ENCODE measurements at places on chromosomes 3 and 15. TPM values are rescaled to one million over a fixed set of nuclear protein-coding genes. Genes with fewer than 3 reads are reported as not detected.

DNA sequence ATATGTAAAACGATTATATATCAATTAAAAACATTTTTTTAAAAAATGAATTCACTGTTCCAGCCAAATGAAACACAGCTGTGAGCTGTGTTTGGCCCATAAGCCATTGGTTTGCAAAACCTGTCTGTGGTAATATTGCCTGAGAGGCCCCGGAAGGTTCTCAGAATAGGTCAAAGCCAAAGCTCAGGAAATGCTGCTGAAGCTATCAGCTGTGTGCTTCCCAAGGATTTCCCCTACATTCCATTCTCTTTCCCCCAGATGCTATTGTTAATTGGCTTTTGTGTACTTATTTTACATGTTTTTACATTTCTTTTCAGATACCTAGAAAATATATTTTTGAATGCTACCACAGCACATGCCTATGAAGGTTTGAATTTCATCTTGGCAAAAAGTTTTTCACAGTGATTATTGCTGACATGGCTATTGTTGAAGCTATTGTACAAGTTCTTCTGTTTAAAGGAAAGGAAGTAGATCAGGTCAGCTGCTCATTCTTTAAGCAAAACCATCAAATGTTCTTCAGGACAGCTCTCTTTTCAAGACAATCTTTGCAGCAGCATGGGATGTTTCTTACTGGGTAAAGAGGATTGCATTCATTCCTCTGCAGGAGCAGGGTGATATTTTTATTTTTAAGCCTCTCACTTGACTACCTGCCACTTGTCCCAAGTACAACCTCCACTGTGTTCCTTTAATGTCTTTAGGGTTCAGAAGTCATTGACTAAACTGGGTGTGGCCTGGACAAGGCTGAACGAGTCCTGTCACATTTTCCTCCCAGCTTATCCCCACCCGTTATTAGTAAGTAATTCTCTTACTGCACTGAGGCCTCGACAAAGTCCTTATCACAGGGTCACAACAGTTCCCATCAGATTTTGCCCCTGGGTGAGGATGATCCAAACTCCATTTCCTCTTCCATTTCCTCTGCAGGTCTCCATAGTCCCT lies 26.3 kb upstream of the BNC1 start:
- DNase-seq, result no peak

DNA sequence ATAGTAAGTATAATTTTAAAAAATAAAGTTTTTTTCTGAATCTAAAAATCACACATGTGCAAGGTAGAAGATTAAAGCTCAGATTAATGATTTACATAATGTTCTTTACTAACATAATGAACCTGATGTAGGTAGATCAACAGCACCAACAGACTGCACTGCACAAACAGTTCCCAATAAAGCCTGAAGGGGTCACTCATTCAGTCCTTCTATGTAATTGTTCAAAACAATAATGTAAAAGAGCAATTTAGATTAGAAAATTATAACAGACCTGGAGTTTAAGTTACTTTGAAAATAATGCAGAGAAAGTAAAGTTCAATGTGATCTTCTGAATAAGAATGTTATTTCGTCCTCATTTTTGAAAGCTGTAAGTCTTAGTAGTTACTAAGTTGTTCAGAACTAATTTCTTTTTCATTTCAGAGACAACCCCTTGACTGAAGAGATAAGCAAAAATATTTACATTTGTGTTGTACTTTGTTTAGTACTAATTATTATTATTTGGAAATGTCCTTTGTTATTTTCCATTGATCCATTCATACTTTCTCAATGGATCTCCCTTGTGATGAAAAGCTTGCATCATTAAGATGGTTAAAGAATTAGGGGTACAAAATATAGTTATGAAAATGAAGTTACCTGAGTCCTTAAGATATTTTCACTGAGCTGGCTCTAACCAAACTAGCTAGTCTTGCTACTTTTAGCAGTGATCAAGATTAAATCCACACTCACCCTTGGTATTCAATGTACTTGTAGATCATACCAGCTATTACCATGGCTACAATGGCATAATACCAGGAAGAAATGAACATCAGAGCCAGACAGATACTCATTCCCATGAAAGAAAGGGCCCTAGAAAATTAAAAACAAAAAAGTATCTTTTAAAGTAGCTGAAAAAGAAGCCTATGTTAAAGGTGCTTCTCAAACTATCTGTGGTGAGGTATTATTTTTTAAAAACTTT lies 16.8 kb downstream of the EMC4 start:
- no peak for DNase-seq

DNA sequence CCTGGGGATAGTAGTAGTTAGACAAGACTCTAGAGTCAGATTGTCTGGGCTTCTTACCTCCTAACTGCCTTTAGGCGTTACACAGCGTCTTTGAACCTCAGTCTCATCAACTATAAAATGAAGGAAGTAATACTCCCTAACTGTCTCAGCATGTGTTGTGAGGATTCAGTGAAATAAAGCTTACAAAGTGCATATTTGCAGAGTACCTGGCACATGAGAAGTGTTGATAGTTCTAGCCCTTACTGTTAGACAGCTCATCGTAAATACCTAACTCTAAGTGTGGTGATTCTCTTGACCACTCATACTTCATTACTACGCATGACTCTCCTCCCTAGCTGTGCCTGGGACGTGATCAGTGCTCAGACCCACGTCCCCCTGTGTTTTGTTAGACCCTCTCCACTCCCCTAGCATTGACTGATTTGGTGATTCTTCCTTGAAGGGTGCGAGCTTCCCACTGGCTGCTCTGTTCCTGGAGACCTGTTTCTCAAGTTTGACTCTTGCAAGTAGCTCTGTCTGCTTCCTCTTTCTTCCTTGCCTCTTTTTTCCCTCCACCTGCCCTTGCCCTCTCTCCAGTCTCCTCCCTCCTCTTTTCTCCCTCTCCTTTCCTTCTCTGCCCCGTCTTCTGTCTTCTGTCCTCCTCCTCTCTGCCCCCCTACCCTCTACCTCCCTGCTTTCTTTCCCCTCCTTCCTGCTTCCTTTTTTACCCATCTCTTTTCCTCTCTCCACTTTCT lies 124.2 kb downstream of the SLC25A26 start:
- DNase-seq, result no peak

- DNase-seq, result no peak
Measured at GRCh38 chr15:58369261-58369701, 62.5 kb upstream of the LIPC start.

- no peak for DNase-seq
Measured at GRCh38 chr3:38018296-38019266, 10.9 kb downstream of the PLCD1 start.

GRCh38 chr15:54506977-54507524 lies 528.8 kb downstream of the UNC13C start:
- DNase-seq, result no peak

GRCh38 chr3:145032791-145033190 lies 1061.2 kb downstream of the DIPK2A start:
- DNase-seq, result no peak

- no peak for DNase-seq
Measured at GRCh38 chr3:43537225-43537624, 84.6 kb downstream of the ANO10 start.

DNA sequence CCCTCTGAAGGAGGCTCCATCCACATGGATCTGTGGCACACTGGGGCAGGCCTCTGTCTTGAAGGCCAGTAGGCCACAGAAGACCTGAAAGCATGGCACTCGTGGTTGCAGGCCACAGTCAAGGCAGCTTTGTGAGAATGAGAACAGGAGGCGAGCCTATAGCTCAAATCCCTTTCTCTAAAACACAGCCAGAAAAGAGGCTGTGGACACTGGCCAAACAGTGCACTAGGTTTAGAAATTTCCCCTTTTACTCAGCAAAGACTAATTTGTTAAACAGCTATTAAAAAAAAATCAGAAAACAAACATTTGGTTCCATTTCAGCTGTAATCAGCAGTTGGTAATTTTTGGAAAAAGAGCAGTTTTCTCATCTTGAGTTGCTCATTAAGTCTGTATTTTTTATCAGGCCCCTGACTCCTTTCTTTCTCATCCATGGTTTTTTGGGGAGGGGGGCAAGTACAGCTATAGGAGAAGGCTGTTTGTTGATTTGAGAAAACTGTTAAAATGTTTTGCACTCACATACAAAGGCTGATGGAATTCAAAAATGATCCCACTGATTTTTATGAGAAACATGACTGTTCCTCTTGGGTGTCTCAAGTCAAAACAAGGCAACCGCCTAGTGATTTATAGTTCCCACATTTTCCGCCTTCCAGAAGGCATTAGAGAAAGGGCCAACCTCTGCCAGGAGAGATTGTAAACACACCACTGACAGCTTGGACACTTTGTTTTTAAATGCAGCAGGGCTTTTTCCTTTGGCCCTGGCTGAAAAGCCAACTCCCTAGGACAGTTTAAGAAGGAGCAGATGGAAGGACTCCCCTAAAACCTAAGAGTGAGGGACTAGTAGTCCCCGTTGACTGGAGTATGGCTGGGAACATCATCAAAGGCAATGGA lies 28.1 kb downstream of the PARP16 start:
- no peak for DNase-seq

DNA sequence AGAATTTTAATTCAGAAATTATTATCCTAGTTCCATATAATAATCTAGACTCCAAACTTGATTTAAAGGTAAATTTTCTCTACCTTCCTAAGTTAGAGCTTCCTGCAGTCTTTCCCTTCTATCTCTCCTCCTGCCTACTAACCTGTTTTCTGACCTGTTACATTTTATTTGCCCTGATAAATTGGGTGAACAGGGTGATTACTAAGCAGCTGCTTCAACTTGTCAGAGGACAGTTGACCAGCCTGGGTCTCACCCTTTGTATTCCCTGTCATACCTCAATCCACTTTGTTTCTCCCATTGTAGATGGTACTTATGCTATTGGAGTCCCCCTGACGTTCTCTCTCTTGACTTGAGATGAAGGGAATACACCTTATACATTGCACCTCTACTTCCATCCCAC lies 28.4 kb upstream of the MYRIP start:
- no peak for DNase-seq

DNA sequence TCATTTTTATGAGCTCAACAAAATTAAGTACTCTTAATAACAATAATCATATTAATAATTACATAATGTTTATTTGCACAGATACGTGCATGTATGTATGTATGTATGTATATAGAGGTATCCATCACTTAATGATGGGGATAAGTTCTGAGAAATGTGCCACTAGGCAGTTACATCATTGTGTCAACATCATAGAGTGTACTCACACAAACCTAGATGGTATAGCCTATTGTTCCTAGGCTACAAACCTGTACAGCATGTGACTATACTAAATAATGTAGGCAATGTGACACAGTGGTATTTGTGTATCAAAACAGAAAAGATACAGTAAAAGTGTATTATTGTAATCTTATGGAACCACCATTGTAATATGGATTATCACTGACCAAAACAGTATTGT lies 874.7 kb upstream of the GBE1 start:
- no peak for DNase-seq

DNA sequence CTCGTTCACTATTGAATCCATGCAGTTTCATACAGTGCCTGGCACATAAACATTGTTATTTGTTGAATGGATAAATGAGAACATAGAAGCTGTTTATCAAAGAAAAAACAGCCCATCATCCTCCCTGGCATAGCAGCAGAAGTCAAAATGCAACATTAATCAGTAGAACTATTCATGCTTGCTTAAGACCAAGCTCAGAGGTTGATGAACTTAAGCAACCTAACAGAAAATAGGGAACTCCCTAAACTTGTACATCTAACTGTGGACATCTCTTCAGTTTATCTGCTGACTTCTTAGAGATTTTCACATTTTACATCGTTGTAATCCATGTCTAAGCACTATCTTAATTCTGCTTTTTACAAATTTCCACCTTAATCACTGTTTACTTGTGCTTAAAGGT lies 29.2 kb downstream of the SENP8 start:
- no peak for DNase-seq

- DNase-seq, result no peak
Measured at GRCh38 chr3:134328846-134329245, 45.4 kb downstream of the AMOTL2 start.

GRCh38 chr3:53672981-53673380 lies 173.2 kb downstream of the CHDH start:
- DNase-seq, result no peak

DNA sequence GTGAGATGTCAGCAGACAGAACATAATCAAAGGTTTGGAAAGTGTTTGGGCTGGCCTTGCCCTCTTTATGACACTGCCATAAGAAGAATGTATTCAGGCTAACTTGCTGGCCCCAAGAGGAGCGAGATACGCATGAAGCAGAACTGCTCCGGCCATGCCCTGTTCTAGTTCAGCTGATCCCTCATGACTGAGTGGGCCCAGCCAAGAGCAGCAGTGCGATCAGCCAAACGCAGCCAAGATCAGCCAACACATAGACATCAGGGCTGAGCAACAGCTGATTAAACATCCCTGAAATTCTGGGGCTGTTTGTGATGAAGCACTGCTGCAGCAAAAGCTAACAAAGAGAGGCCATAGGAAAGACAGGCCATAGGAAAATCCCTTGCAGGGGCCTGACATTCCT lies 24.1 kb downstream of the POMGNT2 start:
- DNase-seq, result no peak

- no peak for DNase-seq
Measured at GRCh38 chr15:37931321-37931720, 3.1 kb upstream of the TMCO5A start.

GRCh38 chr15:53324061-53324460 lies 435.4 kb downstream of the WDR72 start:
- DNase-seq, result no peak

- DNase-seq, result no peak
Measured at GRCh38 chr15:57444877-57445513, 68.7 kb downstream of the CGNL1 start.

GRCh38 chr15:91660174-91660649 lies 193.3 kb upstream of the SLCO3A1 start:
- no peak for DNase-seq

- DNase-seq, result no peak
Measured at GRCh38 chr3:154243353-154243752, 80.9 kb downstream of the DHX36 start.

The CYP19A1 gene
- total RNA-seq, result 0.60 TPM

The SMAD6 gene
- 20.3 TPM for total RNA-seq

The CTXN2 gene
- total RNA-seq, result not detected

The TLR9 gene
- total RNA-seq, result 0.66 TPM

The CD86 gene
- total RNA-seq, result 3.6 TPM

The DNASE1L3 gene
- total RNA-seq, result 4.5 TPM

The GOLGA6A gene
- total RNA-seq, result not detected

The SLC12A1 gene
- not detected for total RNA-seq

The RTP3 gene
- total RNA-seq, result not detected

The CPA3 gene
- total RNA-seq, result 1.4 TPM

The ZIC1 gene
- not detected for total RNA-seq

The GOLGA6L4 gene
- total RNA-seq, result 1.1 TPM

The ONECUT1 gene
- total RNA-seq, result not detected

All from left ventricle myocardium inferior (tissue), 1 donor.